ENCODE measurements at places on chromosomes 5 and 9.

- DNase-seq, result no peak
These were observed 7.5 kb downstream of the SLC6A19 start for GRCh38 chr5:1208743-1209488.

DNA sequence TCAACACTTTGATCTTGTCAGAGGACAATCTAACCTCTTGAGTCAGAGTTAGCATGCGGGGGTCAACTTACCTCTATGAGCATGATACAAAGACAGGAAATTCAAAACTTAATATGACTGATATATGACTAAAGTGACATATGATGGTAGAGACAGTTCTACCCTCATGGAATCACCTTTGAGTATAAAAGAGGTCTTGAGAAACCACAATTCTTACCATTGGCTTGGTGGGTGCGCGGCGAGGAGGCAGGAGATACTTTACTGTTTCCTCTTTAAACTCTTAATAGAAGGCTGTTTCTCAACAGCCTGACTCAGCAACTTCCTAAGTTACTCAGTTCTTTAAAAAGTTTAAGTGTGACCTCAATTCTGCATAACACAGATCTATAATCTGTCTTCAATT is 372.8 kb downstream of the KIAA0825 start:
- no peak for DNase-seq

- DNase-seq, result no peak
These were observed 24.7 kb upstream of the TNC start for GRCh38 chr9:115142517-115143270.

DNA sequence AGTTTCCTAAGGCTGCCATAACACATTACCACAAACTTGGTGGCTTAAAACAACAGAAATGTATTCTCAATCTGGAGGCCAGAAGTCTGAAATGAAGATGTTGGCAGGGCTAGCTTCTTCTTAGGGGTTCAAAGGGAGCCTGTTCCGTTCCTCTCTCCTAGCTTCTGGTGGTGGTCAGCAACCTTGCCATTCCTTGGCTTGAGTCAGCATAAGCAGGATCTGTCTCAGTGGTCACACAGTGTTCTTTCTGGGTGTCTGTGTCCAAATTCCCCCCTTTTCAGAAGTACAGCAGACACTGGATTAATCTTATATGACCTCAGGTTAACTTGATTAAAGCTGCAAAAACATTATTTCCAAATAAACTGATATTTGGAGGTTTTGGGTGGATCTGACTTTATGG is 2.1 kb upstream of the OSMR start:
- no peak for DNase-seq

DNA sequence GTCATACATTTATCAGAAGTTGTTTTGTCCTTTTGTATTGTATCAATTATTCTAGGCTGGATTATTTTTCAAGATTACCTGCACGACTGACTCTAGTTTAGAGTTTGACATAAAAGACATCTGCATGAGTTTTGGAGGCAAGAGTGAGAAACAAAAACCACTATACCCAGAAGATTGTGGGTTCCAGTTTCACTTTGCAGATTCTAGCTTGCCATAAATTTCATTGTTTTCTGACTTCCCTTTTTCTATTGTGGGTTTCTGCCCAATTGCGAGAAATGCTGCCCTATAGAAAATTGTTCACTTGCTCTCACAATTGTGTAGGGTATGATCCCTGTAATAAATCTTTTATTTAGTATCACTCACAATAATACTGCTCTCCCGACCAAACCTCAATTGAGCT is 1043.4 kb upstream of the CDH10 start:
- DNase-seq, result no peak

DNA sequence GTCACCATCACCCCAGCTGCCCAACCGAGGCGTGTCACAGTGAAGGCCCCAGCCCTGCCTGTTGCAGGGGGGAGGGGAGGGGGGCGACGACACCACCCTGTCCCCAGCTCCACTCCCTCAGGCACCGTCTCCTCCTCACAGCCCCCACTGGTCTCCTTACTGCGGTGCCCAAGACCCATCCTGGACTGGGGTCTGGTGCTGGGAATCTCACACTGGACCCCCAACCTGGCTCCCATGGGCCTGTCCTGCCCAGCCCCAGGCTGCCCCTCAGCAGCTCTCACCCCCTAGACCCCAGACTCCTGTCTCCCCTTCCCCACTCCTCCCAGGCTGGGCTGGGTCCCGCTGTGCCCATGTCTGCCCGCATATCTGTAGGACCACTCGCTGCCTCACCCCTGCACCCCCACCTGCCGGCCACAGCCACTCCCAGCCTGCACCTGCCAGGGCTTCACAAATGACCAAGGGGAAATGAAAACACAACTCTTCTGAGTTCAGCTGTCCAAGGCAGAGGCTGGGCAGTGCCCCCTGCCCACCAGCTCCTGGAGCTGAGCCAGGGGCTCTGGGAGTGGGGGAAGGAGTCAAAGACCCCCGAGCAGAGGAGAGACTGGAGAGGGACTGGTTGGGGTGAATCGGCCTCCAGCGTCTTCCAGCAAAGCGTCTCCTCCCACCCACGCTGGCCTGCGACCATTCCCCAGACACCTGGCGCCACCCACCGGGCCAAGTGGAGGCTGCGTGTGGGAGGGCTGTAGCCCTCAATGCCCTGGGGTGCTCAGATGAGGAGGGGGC is 32.6 kb upstream of the EGFL7 start:
- DNase-seq, result peak; percentile 64

DNA sequence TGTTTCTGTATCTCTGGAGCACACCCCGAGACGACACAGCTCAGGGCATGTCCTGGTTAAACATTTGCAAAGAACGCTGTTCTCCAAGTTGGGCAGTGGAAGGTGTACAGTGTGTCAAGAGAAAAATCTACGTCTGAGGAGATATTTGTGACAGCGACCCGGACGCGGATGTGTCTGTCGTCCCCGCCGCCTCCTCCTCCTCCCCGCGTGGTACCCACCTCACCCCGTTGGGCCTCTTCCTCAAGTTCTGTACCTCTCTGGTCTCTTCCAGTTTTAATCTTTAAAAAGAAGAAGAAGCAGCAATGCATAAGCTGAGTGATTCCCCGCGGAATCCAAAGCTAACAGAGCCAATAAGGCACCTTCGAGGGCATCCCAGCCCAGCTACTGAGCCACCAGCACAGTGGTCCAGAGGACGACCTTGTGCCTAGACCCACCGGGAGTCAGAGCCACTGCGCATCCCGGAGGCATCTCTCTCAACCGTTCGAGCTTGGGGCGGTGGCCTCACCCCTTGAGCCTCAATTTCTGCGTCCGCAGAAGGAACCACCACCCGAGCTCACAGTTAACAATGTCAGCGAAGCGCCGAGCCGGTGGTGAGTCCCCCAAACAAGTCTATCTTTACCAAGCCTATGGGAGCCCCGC is 467 bp downstream of the C9orf78 start:
- peak; percentile 71 for DNase-seq

GRCh38 chr5:143435210-143435657 is 31.7 kb upstream of the NR3C1 start:
- peak; percentile 49 for DNase-seq

All from CD8-positive, alpha-beta T cell (primary cell).